Posterior vena cava (tissue), 2 donors: ENCODE measurements at places on chromosomes 6 and 20. TPM values are rescaled to one million over a fixed set of nuclear protein-coding genes. Genes with fewer than 3 reads are reported as not detected.

NRN1 gene
- total RNA-seq = 12.8 TPM

NNAT gene
- total RNA-seq = 0.65 TPM

DNA sequence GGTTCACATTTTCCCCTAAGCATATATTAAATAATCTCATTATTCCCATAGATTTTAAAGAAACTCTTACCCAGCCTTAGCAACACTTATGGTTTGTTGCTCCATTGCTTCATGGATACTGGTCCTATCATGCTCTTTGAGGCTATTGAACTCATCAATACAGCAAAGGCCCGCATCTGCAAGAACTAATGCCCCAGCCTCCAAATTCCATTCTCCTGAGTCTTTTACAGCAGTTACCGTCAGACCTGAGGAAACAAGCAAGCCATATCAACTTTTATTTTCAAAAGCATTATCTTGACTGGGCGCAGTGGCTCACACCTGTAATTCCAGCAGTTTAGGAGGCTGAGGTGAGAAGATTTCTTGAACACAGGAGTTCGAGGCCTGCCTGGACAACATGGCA lies 37.7 kb upstream of the ASF1A start:
- DNase-seq = no peak

DNA sequence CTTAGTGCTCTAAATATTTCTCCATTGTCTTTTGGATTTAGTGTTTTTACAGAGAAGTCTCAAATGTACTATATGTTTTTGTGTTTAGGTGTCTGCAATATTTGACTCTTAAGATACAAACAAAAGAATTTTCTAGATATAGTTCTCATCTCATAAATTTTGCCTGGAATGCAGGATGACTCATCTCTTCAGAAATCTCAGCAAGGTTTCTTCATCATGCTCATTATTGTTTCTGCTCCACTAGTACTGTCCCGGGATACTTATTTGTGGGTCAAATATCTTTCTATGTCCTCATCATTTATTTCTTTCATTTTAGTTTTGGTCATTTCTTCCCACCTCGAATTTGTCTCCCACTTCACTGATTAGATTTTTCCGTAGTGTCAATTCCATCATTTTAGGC lies 9.5 kb downstream of the AHI1 start:
- DNase-seq = no peak

DNA sequence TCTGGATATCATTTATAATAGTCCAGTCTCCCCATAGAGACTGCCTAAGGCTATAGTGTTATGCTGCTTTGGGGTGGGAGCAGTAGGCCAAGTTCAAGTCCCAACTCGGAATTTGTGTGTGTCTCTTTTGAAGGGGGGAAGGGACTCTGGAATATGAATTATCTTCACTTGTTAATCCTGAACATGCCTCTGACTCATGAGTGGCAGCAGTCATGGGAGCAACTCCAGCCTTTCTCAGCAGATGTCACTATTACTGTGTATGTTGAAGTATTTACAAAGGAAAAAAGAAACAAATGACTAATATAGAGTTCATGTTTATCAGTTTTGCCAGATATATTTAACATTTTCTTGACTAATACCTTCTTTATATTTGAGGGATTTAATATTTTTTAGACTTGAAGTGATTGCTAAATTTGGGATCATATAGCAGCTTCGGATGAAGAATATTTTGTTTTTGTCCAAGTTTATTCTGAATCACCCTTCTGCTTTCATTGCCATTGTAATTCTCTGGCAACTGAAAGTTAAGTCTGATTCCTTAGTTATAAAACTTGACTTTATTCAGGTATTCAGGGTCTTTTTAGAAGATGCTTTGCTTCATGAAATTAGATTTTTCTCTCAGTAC lies 23.4 kb downstream of the FAM217A start:
- no peak for DNase-seq

- DNase-seq = no peak
These were observed 50.1 kb downstream of the GRM4 start for GRCh38 chr6:34095741-34096140.

DNA sequence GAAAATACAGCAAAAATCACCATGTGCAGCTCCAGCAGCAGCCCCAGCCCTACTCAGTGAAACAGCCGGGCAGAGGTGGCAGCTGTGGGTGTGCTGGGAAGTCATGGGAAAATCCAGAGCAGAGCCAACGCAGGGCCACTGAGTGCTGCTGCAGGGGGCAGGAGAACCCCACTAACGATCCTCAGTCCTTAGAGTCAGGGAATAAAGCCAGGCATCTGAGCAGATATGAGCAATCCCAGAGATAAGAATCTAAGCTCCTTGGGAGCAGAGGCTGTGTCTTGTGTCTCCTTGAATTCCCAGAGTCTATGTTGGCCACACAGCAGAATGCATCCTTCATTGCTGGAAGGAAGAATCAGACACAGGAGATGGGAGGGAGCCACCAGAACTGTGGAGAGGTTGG lies 493.1 kb upstream of the MAP3K7 start:
- no peak for DNase-seq

- DNase-seq = no peak
These were observed 37.4 kb upstream of the BHLHE23 start for GRCh38 chr20:63044204-63044600.

DNA sequence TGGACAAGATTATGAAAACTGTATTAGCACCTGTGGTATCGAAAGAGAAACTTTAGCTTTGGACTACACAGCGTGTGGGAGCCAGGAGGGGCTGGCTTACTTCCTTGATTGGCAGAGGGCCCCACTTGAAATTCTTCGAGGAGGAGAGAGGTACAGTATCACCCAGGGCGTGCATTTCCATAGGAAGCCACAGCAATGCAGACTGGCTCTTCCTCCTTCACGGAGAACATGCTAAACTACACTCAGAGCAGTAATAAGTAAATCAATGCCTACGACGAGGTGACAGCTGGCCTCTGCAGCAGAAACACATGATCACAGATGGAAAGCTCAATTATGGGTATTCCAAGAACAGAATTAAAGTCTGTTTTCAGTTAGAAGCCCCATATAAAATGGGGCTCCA lies 44.2 kb downstream of the MYLK4 start:
- DNase-seq = no peak

DNA sequence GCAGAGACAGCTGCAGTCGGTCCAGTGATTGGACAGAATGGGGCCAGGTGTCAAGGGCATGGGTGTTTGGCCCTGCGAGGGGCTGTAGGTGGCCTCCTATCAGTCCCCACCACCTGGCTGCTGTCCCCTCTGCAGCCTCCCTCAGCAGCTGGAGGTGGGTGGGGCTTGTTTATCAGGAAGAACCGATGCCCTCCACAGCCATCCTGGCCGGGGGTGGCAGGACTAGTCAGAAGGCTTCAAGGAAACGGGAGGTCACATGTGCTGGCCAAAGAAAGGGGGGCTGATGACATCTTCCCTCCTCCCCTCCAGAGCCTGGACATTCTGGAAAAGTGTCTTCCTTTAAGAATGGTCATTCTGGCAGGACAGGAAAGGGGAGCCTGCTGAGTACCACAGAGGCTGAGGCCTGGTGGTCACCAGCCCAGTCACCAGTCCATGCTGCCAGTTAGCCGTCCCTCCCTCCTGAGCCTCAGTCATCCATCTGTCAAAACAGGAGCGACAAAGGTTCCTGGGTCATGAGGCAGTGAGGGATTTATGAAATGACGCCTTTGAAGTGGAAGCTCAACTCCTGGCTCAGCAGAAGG lies 4.1 kb downstream of the FAM210B start:
- no peak for DNase-seq
